ENCODE measurements at places on chromosomes 16 and 17. TPM values are rescaled to one million over a fixed set of nuclear protein-coding genes. Genes with fewer than 3 reads are reported as not detected.

GRCh38 chr17:12187658-12188057 is 167.0 kb downstream of the MAP2K4 start:
- no peaks in the 10 kb centered on the region for H3K4me1 ChIP-seq
- H3K4me3 ChIP-seq: no peak overlapping the region
- H3K27ac ChIP-seq: no peak overlapping the region
- no peaks in the 10 kb centered on the region for H3K36me3 ChIP-seq
- peaks cover 2% of the 10 kb centered on the region for H3K27me3 ChIP-seq
- no peak for DNase-seq

KCTD19 gene
- 0.62 TPM for total RNA-seq

- no peaks in the 10 kb centered on the region for H3K27me3 ChIP-seq
- peak overlapping the region; percentile 56 for H3K27ac ChIP-seq
- no peak for DNase-seq
Measured at GRCh38 chr16:11235703-11235991, 20.4 kb downstream of the SOCS1 start.

DNA sequence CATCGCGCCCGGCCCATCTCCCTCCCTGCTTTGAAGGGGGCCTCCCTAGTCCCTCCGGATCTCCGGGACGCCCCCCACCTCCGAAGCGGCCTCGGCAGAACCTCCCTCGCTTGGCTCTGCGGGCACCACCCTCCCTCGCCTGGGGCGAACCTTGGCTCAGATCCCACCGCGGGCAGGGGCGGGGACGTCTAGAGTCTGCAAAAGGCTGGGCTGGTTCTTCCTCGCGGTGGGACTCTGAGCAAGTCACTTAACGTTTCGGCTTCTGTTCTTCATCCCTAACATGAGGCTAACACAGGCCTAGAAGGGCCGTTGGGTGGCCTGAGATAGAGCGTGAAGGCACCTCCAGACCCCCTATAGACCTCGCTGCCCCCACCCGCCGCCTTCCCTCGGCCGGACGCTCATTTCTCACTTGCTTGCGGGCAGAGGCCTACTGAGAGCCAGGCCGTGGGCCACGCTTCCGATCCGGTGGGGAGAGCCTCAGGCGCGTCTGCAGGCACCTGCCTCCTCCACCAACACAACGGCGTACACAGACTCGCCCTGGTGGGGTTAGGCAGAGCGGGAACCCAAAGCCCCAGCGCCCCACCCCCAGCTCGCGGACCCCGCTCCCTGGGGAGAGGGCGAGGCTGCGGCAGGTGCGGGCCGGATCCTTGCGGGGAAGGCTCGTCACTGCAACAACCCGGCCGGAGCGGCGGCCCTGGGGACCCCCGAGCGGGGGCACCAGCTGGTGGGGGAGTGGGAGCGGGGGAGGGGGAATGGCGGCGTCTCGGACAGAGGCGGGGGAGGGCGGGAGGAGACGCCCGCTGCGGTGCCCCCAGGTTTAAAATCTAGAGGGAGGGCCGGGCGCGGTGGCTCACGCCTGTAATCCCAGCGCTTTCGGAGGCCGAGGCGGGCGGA is 5.4 kb downstream of the MYO1C start:
- peak overlapping the region; percentile 84 for H3K4me3 ChIP-seq
- peaks cover 3% of the 10 kb centered on the region for H3K27me3 ChIP-seq
- peaks cover 22% of the 10 kb centered on the region for H3K4me1 ChIP-seq
- H3K36me3 ChIP-seq: peaks cover 9% of the 10 kb centered on the region
- peak overlapping the region; percentile 77 for H3K27ac ChIP-seq

GRCh38 chr16:85293904-85294642 is 181.8 kb upstream of the CIBAR2 start:
- DNase-seq: no peak
- no peak overlapping the region for H3K27ac ChIP-seq
- H3K36me3 ChIP-seq: no peaks in the 10 kb centered on the region

DNA sequence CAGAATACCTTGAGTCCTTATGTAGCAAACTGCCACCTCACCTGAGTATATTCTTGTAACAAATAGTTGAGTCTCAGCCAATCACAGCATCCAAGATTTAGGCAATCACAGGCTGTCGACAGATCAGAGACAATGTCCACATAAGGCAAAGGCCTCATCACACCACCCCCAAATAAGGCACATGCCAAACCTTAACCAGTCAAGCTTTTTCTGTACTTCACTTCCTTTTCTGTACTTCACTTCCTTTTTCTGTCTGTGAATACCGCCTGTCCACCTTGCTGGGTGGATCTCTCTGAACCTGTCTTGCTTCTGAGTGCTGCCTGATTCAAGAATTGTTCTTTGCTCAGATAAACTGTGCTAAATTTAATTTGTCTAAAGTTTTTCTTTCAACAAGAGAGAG is 210.4 kb upstream of the N4BP1 start:
- no peak overlapping the region for H3K4me3 ChIP-seq
- H3K27ac ChIP-seq: no peak overlapping the region
- no peaks in the 10 kb centered on the region for H3K4me1 ChIP-seq
- no peaks in the 10 kb centered on the region for H3K27me3 ChIP-seq
